ENCODE measurements at places on chromosomes 12 and 14.

DNA sequence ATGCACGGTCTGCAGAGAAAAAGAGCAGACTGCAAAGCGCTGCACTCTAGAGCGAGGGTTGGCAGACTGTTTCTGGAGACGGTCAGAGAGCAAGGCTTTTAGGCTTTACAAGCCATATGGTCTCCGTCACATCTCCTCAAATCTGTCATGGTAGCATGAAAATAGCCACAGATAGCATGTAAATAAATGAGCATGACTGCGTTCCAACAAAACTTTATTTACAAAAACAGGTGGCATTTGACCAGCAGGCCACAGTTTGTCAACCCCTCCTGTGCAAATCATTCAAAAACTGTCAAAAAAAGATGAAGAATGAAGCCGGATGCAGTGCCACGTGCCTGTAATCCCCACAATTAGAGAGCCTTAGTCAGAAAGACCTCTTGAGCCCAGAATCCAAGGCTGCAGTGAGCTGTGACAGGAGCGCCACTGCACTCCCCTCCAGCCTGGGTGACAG, 18.9 kb downstream of the SYNE3 start:
- peak; percentile 76 for DNase-seq

DNA sequence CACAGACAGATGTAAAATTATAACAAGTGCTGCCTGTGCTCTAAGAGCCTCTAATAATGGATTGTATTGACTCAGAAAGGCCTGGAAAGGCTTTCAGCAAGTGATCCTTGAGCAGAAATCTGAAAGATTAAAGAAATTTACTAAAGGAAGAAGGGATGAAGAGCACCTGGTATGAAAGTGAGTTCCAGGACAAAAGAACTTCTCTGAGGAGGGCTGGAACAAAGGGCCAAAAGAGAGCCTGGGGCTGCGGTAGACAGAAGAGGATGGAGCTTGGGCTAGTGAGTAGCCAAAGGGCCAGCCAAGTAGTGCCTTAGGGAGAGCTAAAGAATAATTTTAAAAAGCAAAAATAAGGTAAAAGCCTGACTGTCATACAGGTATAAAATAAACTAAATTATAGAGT, 44.0 kb downstream of the BCAT1 start:
- no peak for DNase-seq

DNA sequence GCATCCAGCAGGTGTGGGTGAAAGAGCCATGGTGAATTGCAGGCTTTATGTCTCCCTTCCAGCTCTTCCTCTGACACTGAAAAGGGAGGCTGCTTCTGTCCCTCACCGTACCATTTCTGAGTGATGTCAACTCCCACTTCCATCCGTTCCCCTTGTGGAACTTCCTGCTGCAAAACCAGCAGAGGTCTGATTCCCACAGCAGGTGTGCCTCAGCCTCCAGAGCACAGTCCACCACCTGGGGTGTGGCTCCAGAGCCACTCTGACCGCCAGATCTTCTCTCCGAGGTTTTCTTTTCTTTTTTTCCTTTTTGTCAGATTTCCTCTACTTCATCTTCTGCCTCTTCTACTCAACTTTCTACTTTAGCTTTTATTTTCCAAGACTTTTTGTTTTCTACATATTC, 62.7 kb downstream of the CDC42BPB start:
- no peak for DNase-seq

DNA sequence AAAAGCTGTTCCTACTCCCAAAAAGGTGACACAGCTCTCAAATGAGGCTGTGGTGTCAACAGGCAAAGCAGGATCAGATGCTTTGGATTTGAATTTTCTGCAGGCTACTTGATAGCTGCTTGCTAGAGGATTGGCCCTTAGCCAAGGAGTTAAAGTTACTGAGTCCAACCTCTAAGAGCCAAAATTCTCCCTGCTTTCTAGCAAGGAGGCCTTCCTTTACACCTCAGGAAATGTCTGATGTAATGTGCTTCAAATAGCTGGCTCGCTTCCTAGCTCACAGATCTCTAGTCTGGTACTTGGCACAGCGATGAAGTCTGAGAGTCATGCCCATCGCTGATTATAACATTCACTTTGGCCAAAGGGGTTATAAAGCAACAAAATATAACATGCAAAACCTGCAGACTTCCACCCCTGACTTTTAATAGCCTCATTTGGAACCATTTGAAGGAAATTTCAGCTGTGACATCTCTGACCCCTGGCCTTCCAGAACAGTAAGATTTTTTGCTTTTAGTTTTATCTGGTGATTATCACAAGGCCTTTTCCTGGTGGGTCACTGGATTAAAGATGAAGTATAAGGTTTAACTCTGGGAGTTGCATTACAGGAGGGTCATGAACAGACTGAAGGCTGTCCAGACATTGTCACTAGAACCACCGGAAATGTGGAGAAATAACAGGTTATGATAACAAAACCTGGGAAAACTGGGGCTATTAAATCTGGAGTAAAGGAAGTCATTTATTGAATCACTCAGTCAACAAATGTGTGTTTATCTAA, 189.7 kb downstream of the EPS8 start:
- DNase-seq = no peak

DNA sequence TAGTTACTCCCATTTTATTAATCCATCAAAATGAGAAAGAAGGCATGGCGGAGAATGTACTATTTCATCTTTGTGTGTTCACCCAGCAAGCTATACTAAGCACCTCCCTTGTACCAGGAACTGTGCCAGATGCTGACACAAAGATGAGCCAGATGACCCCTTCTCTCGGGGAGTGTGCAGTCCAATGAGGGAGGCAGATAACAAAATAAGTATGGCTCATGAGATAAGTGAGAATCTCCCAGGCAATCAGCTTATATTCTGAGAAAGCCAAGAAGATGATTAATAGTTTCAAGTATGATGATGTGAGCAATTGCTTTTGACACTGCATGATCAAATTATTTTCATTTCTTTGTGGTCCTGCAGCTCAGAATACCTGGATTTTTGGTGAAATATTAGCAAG, 1.3 kb upstream of the TMEM233 start:
- DNase-seq = no peak

DNA sequence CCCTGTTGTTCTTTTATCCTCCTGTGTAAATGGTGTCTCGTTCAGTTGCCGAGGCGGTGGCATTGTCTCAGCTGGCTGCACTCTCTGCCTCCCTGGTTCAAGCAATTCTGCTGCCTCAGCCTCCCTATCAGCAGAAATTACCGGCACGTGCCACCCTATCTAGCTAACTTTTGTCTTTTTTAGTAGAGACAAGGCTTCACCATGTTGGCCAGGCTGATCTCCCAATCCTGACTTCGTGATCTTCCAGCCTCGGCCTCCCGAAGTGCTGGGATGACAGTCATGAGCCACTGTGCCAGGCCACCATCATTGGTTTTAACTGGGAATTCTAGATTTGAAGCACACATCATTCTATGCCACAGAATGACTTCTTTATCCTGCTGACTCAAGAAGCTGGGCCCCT, 175.3 kb upstream of the ALG10B start:
- no peak for DNase-seq

DNA sequence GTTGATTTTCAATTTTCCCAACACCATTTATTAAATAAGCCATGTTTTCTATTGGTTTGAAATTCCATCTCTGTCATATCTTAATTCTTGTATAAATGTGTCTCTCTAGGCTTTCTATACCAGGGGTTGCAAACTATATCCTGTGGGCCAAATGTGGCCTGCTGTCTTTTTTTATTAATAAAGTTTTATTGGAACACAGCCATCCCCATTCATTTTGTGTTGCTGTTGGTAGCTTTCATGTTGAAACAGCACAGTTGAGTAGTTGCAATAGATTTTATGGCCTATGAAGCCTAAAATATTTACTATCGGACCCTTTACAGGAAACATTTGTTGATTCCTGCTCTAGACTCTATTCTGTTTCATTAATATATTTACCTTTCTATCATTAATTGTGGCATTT, 9.4 kb downstream of the HCFC2 start:
- DNase-seq = no peak

All from NCI-H1694 treated with DMSO at 0.1 percent for 48 hours (cell line).